H7 (cell line): ENCODE measurements at places on chromosomes 2 and 18. TPM values are rescaled to one million over a fixed set of nuclear protein-coding genes. Genes with fewer than 3 reads are reported as not detected.

- no peak for DNase-seq
Measured at GRCh38 chr2:172389685-172390339, 37.6 kb upstream of the ITGA6 start.

DNA sequence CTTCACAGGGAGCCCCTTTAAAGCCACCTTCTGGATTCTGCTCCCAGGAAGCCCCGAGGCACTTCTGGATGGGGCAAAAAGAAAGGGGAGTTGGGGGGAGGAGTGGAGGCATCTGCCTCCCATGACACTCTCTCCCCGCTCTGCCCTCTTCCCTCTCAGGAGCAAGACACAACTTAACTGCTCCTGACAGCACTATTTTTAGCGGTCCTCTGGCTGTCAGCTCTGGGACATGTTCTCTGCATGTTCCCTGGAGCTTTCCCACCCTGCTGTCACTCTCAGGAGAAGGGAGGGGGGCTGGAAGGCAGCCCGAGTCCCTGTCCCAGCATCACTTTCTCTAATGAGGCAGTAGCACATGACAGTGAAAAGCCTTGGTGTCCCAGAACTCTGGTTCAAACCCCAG lies 32.3 kb downstream of the PLB1 start:
- DNase-seq: no peak

The CREG2 gene
- total RNA-seq: 0.03 and 0.15 TPM in 2 replicates

DNA sequence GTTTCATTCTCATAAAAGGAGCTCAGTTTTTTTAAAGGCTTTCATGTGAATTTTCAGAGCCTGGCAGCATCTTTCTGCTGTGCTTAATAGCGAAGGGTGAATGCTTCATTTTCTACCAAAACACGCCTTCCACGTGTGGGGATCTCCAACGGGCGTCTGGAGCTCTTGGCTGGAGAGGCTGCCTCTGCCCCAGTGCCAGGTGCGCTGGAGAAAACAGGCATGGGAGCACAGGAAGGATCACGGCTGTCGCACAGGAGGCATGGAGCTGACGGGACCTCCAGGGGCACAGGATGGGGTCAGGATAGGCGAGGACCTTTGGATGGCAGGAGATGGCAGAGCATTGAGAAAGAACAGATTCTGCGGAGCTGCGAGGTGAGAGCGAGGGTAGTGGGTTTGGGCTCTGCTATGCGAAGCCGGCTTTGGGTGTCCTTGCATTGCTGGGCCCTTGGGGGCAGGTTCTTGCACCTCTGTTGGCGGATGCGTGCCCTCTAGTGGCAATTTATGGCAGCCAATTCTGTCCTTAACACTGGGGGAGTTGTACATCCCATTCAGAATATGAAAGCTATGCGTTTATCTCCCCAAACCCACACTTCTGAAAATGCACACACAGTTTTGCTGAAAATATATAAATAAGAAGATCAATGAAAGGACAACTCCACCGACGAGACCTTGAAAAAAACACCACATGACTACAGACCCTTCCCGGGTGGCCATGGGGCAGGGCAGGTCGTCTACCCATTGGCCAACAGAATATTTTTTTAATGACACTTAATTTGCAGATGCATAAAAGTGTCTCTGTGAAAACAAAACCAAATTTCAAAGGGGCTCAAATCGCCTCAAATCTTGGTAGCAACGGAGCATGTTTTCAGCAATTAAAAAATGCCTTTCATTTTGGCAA lies 90.4 kb upstream of the SLC35G4 start:
- peak; percentile 82 for DNase-seq

The FAP gene
- not detected in 2 replicates for total RNA-seq

DNA sequence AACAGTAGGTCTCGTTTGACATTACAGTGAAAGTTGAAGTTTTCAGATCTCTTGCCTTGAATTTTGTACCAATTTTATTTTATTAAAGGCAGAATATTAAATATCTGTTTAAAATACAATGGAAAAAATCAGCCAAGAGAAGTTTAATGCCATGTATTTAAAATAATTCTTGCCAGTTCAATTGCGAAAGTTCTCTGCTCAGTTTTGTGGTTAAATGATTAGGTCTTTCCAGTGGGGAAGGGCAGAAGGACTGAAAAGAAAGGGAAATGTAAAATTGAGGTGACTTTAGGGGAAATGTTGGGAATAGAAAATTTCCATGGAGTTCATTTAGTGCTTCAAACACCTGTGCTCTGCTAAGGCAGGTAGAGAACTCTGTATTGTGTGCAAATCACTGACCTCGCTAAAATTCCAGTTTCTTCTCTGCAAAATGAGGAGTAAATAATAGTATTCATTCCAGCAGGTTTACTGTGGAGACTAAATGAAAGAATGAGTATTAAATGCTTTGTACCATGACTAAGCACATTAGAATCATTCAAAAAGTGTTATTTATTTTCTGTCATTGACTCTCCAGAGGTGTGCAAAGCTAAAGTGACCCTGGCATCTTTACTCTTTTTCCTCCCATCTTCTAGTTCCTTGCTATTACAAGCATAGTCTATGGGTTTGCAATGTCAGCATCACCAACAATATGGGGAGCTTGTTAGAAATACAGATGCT lies 74.4 kb downstream of the KIAA1328 start:
- DNase-seq: no peak

DNA sequence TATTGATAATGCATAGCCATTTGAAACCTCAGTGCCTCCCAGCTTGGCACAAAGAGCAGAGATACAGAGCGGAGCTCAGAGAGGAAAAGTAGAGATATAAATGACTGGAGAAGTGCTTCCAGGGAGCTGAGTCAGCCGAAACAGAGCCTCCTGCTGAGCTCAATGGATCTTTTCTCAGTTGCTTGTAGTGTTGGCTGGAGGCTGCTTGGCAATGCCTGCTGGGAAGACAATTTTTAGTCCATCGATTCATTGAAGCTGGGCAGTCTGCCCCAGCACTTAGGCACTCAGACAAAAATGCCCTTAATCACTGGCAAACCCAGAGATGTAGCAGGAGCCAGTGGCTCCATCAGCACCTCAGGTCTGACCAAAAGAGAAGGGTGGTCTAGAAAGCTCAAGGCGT lies 81.3 kb upstream of the SETBP1 start:
- no peak for DNase-seq

DNA sequence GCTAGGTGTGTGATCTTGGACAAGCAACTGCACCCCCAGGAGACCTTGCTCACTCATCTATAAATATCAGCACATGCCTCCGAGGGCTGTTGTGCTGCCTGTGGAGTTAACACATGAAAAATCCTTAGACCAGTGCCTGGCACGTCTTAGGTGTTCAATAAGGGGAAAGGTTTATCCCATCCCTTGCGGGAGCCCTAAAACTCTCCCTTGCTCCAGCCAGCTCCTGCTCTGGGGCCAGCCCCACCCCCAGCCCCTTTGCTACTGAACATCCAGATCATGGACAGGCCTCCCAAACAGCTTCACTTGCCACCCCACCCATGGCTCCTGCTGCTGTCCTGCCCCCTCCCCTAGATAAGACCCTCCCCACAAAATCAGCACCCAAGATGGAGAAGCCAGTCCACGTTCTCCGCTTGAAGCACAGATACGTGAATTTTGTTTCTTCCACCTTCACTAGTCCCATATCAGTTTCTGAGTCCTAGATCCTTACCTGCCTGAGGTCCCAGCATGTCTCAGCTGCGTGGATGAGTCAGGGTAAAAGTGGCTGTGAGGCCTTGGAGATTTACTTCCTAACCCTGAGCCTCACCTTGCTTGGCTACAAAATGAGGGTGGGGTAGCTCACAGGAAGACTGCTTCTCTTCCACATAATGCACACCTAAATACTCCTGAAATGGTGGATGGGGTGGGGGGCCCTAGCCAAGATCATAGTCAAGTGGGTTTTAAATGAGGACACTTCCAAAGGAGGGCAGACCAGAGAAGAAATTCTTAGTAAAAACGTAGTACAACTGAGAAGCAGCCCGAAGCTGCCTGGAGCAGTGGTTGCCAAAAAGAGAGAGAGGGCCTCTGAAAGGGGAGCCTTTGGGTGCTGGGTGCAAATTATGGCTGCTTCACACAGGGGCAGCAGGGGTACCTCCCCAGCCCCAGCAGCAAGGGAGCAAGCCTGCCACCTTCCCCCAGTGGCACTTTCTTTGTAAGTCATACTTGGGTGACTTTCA lies 40.4 kb downstream of the C1QL2 start:
- no peak for DNase-seq

The TBR1 gene
- total RNA-seq: under 0.01 and 0.37 TPM in 2 replicates

The CDH20 gene
- 0.31 and 0.81 TPM in 2 replicates for total RNA-seq

- no peak for DNase-seq
Measured at GRCh38 chr2:66202586-66202985, 232.3 kb upstream of the MEIS1 start.

GRCh38 chr2:188291617-188292347 lies at the start of gene GULP1:
TSS of gene GULP1 (plus strand) at chr2:188291874. CDS start at chr2:188477703, 185,829 bp downstream.
- peak; percentile 86 for DNase-seq
